ENCODE measurements at places on chromosomes 5 and 9. TPM values are rescaled to one million over a fixed set of nuclear protein-coding genes. Genes with fewer than 3 reads are reported as not detected.
A peak's percentile ranks its signal among the peaks of the same experiment; 100 is the strongest.

DNA sequence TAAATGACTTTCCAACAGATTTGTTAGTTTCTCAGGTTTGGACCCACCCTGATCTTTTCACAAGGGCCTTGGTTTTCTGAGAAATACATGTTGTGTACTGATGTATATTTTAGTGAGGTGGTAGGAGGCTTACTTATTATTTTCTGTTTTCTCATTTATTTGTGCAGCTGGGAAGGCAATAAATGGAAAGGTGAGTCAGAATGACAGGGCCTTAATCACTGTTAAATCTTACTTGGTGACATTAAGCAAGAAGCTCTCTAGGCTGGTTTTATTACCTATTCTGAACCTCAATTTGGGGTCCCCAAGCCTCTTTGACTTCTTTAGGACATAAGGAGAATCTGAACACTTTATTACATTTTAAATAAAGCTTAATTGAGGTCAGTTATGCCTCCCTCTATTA is 214.0 kb upstream of the DAB2 start:
- peaks cover 10% of the 10 kb centered on the region for H3K4me1 ChIP-seq
- H3K36me3 ChIP-seq: no peaks in the 10 kb centered on the region
- DNase-seq: no peak
- H3K27me3 ChIP-seq: peaks cover 6% of the 10 kb centered on the region
- H3K4me3 ChIP-seq: no peak overlapping the region
- no peak overlapping the region for H3K27ac ChIP-seq

GRCh38 chr9:104774132-104774531 is 10.2 kb downstream of the NIPSNAP3B start:
- H3K36me3 ChIP-seq: no peaks in the 10 kb centered on the region
- no peak overlapping the region for H3K27ac ChIP-seq
- H3K4me1 ChIP-seq: peaks cover 10% of the 10 kb centered on the region
- peaks cover 2% of the 10 kb centered on the region for H3K27me3 ChIP-seq

The LAMC3 gene
- total RNA-seq: not detected

DNA sequence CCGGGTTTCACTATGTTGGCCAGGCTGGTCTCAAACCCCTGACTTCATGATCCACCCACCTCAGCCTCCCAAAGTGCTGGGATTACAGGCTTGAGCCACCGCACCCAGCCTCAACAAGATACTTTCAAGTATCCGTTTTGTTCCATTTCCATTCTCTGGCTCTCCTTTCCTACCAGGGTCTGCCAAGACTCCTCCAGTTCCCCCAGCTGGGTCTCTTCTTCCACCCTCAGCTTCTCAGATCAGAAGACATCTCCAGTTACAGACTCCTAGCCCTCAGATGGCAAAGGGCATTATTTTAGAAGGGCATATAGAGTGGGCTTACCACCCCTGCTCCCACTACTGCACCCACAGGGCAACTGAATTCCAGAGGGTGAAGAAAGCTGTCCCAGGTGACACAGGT is 1.5 kb upstream of the PDGFRB start:
- H3K27me3 ChIP-seq: peaks cover 5% of the 10 kb centered on the region
- H3K27ac ChIP-seq: peak overlapping the region; percentile 85
- DNase-seq: no peak
- H3K4me3 ChIP-seq: peak overlapping the region; percentile 54

The TRPM3 gene
- not detected for total RNA-seq

- H3K4me3 ChIP-seq: no peak overlapping the region
- H3K27ac ChIP-seq: no peak overlapping the region
- peaks cover 45% of the 10 kb centered on the region for H3K36me3 ChIP-seq
- no peaks in the 10 kb centered on the region for H3K27me3 ChIP-seq
- DNase-seq: no peak
Measured at GRCh38 chr5:39024005-39024404, 50.2 kb downstream of the RICTOR start.

The C5orf22 gene
- total RNA-seq: 18.7 TPM

DNA sequence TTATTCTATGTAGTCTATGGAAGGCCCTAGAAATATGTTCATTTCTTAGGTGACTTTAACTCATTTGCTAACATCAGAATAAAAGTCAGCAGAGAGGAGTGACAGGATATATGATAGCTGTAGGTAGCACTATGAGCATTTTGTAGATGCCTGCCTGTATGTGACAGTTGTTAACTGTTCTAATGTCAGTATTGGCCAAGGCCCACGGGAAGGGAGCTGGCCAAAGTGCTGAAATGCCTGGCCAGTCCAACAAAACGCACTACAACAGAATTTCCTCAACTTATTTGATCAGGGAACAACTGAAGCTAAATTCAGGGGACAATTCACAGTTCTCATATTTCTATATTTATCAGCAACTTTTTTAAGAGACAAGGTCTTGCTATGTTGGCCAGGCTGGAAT is 20.8 kb downstream of the SV2C start:
- DNase-seq: no peak
- H3K4me3 ChIP-seq: no peak overlapping the region
- H3K36me3 ChIP-seq: no peaks in the 10 kb centered on the region
- no peak overlapping the region for H3K27ac ChIP-seq
- no peaks in the 10 kb centered on the region for H3K27me3 ChIP-seq
- H3K4me1 ChIP-seq: no peaks in the 10 kb centered on the region

- peak overlapping the region; percentile 88 for H3K4me3 ChIP-seq
- H3K4me1 ChIP-seq: peaks cover 28% of the 10 kb centered on the region
- no peak for DNase-seq
- no peaks in the 10 kb centered on the region for H3K27me3 ChIP-seq
- no peak overlapping the region for H3K27ac ChIP-seq
- H3K36me3 ChIP-seq: peaks cover 17% of the 10 kb centered on the region
Measured at GRCh38 chr5:73450137-73450536, 1.6 kb upstream of the FOXD1 start.

GRCh38 chr5:30405821-30406220 is 787.7 kb upstream of the CDH6 start:
- no peak overlapping the region for H3K27ac ChIP-seq
- H3K4me1 ChIP-seq: no peaks in the 10 kb centered on the region
- no peak overlapping the region for H3K4me3 ChIP-seq

The WNT8A gene
- not detected for total RNA-seq

DNA sequence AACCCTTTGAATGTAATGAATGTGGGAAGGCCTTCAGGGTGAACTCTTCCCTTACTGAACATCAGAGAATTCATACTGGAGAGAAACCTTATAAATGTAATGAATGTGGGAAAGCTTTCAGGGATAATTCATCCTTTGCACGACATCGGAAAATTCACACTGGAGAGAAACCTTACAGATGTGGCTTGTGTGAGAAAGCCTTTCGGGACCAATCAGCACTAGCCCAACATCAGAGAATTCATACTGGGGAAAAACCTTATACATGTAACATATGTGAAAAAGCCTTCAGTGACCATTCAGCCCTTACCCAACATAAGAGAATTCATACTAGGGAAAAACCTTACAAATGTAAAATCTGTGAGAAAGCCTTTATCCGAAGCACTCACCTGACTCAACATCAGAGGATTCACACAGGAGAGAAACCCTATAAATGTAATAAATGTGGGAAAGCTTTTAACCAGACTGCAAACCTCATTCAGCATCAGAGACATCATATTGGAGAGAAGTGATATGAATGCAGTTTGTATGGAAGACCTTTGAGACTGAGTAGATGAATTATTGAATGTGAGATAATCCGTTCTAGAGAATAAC is 24.6 kb downstream of the ZNF454 start:
- no peaks in the 10 kb centered on the region for H3K4me1 ChIP-seq
- no peak for DNase-seq
- no peak overlapping the region for H3K27ac ChIP-seq
- H3K4me3 ChIP-seq: no peak overlapping the region

The ZBED3 gene
- total RNA-seq: 2.5 TPM

GRCh38 chr5:1777281-1778137 is 22.1 kb downstream of the MRPL36 start:
- H3K27ac ChIP-seq: no peak overlapping the region
- no peaks in the 10 kb centered on the region for H3K36me3 ChIP-seq
- H3K27me3 ChIP-seq: peaks cover 22% of the 10 kb centered on the region
- no peak for DNase-seq
- no peak overlapping the region for H3K4me3 ChIP-seq

The TSLP gene
- total RNA-seq: not detected

DNA sequence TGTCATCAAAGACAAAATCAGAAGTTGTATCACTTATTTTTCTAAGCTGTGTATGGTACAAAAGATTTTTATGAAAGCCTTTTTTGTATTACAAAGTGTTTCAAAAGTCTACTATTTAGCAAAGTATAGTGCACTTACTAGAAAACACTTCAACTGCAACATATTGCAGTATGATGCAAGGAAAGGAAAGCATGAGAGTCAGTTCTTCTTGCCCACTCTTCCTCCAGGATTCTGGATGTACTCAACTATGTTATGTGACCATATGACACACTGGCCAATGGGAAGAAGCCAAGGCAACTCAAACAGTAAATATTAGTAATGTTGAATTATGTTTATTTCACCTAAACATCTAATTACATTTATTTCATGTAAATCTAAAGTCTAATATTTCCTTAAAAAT is 49.5 kb upstream of the TYRP1 start:
- no peaks in the 10 kb centered on the region for H3K27me3 ChIP-seq
- no peak overlapping the region for H3K4me3 ChIP-seq
- H3K36me3 ChIP-seq: no peaks in the 10 kb centered on the region
- H3K4me1 ChIP-seq: no peaks in the 10 kb centered on the region
- no peak overlapping the region for H3K27ac ChIP-seq

The AIF1L gene
- 0.47 TPM for total RNA-seq

Data from HFFc6 (cell line).